Activated CD8-positive, alpha-beta memory T cell treated with anti-CD3 and anti-CD28 coated beads for 4 hours (primary cell): ENCODE measurements at places on chromosomes 7 and 10.

GRCh38 chr7:30246392-30246791 is 38.0 kb upstream of the ZNRF2 start:
- DNase-seq = no peak

GRCh38 chr7:9097565-9098060 is 664.2 kb downstream of the NXPH1 start:
- no peak for DNase-seq

GRCh38 chr10:816958-817357 is 114.5 kb downstream of the LARP4B start:
- DNase-seq = no peak

GRCh38 chr7:69787736-69788431 is 189.6 kb downstream of the AUTS2 start:
- no peak for DNase-seq

DNA sequence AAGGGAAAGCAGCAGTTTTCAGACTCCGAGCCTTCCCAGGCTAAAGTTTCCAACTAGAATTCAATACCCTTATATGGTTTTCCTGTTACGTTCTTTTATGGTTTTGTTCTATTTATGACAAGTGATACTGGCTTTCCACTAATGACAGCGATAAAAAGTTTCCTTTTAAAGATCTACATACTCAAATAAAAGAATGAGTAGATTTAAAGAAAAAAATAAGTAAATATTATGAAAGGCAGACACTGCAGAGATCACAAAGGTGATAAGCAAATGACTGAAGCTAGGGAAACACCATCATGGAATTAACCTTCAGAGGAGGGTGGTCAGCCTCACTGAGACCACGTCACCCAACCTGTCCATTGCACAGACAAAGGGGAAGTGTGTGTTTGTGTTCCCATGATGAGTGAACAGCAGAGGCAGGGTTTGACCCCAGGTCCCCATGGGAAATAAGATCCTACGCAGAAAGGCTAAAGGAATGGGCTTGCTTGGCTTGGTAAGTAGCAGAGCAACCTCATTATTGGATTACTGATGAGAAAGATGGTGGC is 4.0 kb downstream of the VSIR start:
- DNase-seq = no peak

GRCh38 chr10:67697724-67698131 is 1.7 kb upstream of the CTNNA3 start:
- DNase-seq = no peak

DNA sequence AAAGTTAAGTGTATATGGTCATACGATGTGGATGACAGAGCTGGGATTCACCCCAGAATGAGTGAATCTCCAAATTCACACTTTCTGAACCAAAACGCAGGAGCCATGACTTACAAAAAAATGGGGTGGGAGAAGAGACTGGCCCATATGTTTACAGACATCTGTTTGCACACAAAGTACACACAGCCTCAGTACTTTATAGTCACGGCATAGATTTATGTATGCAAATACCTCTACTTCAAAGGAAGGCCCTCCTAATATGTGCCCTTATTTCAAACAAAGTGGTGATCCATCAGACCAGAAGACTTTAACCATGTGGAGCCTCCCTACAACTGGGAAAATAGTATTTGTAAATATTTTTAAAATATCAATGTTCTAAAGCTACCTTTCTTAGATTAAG is 22.2 kb upstream of the JMJD1C start:
- no peak for DNase-seq

DNA sequence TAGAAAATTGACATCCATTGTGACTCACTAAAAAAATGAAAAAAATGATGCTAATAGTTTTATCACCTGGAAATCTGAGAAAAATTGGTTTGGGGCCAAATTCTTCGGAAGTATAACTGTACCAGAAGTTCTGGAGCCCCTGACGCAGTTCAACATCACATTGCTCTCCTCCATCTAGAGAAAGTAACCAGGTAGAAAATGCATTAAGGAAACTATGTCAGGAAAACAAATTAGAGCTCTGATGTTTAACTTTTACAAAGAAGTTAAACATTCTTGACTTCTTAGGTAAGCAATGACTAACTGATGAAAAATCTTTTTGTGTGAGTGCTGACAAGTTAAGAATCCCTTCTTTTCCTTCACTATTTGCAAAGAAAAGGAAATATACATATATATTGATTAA is 61.1 kb upstream of the TMEM196 start:
- DNase-seq = no peak

DNA sequence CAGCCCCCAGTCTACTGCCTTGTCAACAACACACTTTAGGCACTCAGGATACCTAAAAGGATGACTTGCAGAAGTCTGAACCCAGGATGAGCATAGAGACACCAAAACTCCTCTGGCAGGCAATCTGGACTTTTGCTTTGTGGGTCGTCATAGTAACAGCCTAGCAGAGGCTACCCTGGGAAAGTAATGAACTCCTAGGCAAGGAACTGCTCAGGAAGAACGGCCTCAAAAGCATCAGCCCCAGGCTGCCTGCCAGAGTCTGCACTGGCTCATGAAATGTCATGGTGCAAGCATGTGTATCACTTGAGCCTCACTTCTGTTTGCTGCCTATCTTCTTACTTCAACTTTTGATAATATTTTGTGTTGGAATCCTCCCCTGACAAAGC is 715.1 kb downstream of the GRID1 start:
- no peak for DNase-seq

GRCh38 chr10:93859049-93859655 is 34.6 kb upstream of the SLC35G1 start:
- DNase-seq = no peak

GRCh38 chr7:84249656-84250055 is 55.1 kb upstream of the SEMA3A start:
- DNase-seq = no peak

GRCh38 chr7:134737566-134738345 is 41.7 kb upstream of the CALD1 start:
- no peak for DNase-seq

GRCh38 chr7:155896531-155897263 is 84.4 kb upstream of the SHH start:
- no peak for DNase-seq

DNA sequence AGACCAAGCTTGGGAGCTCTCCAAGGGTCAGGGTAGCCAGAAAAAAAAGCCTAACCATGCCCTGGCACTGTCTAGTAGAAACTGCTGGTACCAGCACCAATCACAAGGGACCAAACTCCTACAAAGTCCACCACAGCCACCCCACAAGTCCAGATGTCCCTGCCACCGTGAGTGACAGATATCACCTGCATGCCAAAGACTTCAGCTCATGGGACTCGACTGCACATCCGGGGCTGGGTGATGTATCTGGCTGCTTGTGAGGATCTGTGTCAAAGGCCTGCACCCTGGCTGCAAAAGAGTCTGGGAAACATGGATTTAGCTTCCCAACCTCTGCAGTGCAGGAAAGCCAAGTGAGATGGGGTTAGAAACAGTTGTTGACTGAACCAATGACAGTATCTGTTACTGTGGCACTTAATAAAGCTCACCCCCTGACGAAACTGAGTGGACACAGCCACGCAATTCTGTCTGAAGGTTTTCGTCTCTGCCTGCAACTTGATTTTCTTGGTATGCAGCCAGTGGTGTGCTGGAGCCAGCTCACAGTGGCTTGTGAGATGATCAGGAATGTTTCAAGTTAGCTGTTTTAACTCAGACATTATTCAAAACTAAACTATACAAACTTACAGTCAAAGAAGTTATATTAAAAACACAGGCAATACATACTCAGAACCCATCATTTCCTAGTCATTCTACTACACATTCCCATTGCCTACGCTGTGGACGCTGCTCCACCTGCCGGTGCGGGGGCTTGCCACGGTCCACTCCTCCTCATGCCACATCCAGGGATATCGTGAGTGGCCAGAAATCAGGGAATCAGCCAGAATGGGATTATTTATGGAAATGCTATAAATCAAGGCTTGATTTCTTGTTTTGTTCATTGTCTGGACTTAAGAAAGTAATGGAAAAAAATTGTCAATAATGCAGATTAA is 9.2 kb downstream of the ZNF488 start:
- DNase-seq = no peak

DNA sequence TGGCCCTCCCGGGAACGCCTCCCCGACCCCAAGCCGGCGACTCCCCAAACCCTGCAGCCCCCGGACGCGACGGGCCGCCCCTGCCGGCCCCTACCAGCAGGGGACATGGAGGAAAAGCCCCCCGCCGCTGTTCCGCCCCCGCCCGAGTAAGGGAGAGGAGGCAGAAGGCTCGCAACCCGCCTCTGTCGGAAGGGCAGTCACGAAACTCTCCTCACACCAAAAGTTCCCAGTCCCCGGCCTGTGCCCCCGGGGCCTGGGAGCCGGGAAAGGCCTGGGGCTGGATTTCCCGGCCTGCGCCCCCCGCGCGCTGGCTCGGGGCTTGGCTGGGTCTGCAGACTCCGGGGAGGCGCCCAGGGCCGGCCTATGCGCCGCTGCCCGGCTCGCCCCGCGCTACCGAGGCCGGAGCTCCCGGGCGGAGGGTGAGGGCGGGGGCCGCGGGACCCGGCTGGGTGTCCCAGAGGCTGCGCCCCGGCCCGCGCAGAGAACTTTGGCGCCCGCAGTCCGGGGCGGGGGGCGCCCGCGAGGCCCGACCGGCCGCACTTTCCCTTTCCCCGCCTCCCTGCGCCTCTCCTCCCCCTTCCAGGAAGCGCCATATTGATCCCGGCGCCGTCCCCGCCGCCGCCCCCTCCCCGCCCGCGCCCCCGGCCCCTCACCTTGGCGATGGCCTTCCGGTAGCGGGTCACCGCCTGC is 728 bp downstream of the PARD3 start:
- no peak for DNase-seq

DNA sequence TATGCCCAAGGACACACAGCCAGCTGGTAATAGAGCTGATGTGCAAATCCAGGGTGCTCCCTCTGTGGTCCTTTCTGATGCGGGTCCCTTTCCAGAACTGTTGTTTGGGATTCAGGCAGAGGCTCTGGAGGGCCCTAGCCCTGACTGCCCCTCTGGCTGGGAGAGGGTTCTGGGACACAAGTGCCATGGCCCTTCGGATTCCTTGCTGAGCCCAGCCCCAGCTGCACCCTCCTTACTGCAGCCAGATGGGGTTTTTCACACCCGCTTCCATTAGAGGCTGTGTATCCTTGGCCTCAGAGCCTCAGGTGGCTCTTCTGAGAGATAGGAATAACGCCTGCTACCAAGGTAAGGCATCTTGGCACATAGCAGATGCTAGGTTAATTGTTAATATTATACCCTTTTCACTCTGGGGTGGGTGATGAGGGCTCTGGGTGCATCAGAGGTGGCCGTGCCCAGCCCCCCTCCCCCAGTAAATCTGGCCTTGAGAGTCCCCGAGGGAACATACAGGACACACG is 89.8 kb upstream of the LRRC4 start:
- DNase-seq = no peak

DNA sequence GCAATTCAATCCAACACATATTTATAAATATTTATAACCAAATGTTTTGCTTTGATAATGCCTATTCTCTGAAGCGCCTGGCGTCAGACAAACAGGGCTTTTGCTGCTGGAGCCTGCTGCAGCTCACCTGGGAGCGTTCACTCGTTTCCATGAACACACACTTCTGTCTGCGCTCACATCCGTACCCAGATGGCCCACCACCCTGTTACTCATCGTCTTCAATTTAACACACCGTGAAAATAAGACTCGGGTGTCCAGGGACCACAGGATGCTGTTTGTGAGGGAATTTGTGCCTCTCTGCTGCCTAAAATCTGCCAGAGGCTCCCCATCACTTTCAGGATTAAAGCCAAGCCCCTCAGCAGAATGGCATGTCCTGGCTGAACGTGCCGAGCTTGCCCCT is 74.1 kb downstream of the SLIT1 start:
- DNase-seq = no peak

DNA sequence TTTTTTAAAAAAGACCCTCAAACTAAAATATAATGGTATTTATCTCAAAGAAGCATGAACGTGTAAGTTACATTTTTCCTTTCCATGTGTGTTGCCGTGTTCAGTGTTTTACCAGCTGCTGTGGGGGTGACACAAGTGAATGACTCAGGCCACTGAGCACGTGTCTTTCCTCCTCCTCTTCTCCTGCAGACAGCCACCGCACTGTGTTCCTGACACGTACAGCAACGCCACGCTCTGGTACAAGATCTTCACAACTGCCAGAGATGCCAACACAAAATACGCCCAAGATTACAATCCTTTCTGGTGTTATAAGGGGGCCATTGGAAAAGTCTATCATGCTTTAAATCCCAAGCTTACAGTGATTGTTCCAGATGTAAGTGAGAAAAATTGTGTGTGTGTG is 29.7 kb downstream of the TMEM248 start:
- DNase-seq = no peak

DNA sequence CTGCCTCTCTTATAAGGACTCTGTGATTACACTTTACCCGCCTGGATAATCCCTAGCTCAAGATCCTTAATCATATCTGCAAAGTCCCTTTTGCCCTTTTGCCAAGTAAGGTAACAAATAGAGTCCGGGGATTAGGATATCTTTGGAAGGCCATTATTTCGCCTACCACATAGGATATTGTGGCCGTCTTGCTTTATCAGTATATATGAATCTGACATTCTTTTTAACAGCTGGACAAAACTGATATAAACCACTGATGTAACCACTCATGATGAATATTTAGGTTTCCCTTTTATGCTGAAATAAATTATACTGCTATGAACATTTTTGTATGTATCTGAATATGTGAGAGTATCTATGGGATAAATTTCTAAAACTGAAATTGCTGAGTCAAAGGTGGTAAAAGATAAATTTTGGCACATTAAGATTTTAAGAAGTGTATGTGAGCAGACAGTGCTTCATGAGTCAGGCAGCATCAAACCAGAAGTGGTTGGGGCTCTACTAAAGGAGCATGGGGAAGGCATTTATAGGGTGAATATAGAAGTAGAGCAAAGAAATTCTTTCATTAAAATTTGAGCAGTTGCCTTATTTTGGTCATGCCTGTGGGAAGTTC is 44.7 kb downstream of the AVL9 start:
- DNase-seq = no peak

DNA sequence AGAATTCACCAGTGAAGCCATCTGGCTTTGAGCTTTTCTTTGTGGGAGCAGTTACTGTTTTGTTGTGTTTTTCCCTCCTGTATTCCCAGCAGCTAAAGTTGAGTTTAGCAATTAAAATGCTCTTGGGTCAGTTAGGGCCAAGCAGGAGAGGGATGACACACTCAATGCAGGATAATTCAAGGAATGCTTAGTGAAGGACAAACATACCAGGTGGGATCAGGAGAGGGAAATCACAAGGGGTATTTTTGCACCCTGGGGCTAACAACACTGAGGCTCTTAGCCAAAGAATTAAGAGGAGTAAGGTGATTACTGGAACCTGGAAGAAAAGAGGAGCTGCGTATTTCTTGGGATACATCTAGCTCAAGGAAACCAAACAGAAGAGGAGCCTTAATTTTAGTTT is 82.4 kb upstream of the KCND2 start:
- no peak for DNase-seq
